Right lobe of liver (tissue), 6 donors: ENCODE measurements at places on chromosomes 5 and 9. TPM values are rescaled to one million over a fixed set of nuclear protein-coding genes. Genes with fewer than 3 reads are reported as not detected.

DNA sequence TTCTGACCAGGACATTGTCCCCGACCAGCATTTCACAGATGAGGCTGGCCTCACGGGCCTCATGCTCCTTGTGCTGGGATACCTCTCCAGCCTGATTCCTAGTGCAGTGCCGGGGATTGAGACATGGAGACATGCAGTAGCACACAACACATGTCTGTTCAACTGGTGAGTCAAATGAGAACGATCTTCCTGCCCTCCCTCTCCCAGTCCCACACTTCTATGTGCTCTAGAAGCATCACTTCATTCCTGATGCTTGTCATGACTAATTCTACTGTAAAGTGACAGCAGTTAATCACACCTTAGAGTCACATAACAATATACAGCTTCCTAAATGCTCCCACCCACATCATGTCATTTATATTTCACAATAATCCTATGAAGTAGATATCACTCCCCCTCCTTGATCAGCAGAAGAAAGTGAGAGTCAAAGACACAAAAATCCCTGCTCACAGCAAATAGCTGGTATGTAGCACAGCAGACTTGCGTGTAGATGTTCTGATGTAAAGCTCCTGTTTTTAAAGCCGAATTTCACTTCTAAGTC, 101.8 kb downstream of the CCDC192 start:
- H3K36me3 ChIP-seq: no peaks in the 10 kb centered on the region
- no peaks in the 10 kb centered on the region for H3K4me1 ChIP-seq
- no peak for DNase-seq

- H3K27ac ChIP-seq: no peak overlapping the region
- no peak overlapping the region for H3K4me3 ChIP-seq
- no peaks in the 10 kb centered on the region for H3K4me1 ChIP-seq
- DNase-seq: no peak
These were observed 46.4 kb upstream of the LRRC14B start for GRCh38 chr5:144941-145340.

DNA sequence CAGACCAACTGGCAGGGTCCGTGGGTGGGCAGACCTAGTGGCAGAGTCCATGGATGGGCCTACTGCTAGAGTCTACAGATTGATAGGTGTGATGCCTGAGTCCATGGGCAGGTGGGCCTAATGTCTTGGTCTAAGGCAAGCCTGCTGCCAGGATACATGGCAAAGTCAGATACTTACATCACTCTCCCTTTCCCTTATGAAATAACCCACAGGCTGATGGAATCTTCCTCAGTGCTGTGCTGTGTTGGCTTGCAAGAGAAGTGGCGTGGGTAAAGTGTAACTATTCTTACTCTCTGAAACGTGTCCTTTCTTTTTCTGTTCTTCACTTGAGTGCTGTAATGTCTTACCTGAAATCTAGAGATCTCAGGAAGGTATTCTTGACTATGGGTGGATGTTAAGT, 67.3 kb upstream of the ADRB2 start:
- H3K27ac ChIP-seq: no peak overlapping the region
- no peaks in the 10 kb centered on the region for H3K36me3 ChIP-seq

DNA sequence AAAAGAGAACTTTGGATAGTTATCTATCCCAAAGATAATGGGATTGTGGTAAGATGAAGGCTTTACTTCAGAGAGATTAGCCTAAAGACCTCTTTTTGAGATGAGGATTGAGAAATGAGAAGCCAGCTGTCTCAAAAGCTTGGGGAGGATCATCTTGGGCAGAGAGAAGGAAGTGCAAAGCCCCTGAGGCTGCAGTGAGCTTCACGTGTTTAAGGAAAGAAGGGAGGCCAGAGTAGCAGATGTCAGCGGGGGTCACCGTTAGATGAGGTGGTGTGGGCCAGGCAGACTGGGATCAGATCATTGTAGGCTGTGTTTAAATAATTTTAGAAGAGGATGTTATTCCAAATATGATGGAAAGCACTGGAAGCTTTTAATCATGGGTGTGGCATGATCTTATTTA, 270.1 kb downstream of the ARHGEF28 start:
- H3K4me1 ChIP-seq: peaks cover 6% of the 10 kb centered on the region
- no peaks in the 10 kb centered on the region for H3K36me3 ChIP-seq
- no peak overlapping the region for H3K27ac ChIP-seq
- no peaks in the 10 kb centered on the region for H3K27me3 ChIP-seq
- DNase-seq: no peak

GRCh38 chr9:14423815-14424261, 109.9 kb upstream of the NFIB start:
- no peak overlapping the region for H3K27ac ChIP-seq
- no peaks in the 10 kb centered on the region for H3K36me3 ChIP-seq
- no peaks in the 10 kb centered on the region for H3K4me1 ChIP-seq
- no peak for DNase-seq

DNA sequence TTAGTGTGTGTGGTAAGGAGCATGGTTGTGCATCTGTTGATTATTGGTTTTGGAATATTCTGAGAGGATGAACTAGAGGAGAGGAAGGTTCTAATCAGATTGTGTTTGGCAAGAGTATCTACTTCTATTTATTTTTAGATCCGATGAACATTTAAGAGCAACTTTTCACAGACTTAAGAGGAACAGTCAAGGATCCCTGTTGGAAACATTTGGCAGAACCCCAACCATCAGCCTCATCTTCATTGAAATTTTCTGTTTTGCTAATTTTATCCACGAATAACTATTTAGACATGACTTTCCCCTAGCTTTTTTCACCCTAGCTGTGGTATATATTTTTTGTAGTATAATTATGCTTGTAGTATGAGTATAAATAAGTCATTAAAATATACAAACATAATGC, 868.5 kb downstream of the MAT2B start:
- no peak overlapping the region for H3K27ac ChIP-seq
- H3K4me3 ChIP-seq: no peak overlapping the region
- no peaks in the 10 kb centered on the region for H3K4me1 ChIP-seq
- H3K27me3 ChIP-seq: no peaks in the 10 kb centered on the region
- no peak for DNase-seq
- no peaks in the 10 kb centered on the region for H3K36me3 ChIP-seq

DNA sequence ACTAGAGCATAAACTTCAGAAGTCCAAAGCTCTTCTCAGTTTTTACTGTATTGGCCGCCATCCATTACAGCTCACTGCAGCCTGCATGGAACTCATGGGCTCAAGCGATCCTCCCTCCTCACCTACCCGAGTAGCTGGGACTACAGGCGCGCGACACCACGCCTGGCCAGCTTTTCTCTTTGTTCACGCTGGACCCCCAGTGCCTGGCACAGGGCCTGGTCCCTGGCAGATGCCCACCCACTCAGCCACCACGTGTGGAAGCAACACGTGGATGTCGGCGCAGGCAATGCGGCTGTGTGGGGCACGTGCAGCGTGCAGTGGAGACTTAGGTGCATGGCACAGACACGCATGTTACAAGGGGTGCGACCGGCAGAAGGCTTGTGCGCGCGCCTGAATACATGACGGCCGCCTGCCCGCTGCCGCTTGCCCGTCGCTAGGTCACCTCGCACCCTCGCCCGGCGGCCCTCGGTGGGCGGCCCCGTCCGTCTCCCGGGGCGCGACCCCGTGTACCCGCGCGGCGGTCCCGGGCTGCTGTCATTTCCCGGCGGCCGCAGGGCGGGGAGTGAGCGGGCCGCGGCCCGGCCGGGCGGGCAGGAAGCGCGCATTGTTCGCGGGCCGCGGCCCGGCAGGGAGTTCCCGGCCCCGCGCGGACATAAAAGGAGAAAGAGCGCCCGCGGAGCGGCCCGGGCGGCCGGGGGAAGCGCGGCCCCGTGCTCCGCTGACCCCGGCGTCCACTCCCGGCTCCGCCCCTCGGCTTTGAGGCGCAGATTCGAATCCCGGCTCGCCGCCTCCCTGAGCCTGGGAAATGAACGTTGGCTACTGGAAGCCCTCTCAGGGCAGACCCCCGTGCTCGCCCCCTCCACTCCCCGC, 24.1 kb upstream of the PTGS1 start:
- no peaks in the 10 kb centered on the region for H3K36me3 ChIP-seq
- DNase-seq: peak; percentile 71
- H3K4me3 ChIP-seq: peak overlapping the region; percentile 50
- H3K27ac ChIP-seq: no peak overlapping the region
- H3K4me1 ChIP-seq: peaks cover 7% of the 10 kb centered on the region
- no peaks in the 10 kb centered on the region for H3K27me3 ChIP-seq

DNA sequence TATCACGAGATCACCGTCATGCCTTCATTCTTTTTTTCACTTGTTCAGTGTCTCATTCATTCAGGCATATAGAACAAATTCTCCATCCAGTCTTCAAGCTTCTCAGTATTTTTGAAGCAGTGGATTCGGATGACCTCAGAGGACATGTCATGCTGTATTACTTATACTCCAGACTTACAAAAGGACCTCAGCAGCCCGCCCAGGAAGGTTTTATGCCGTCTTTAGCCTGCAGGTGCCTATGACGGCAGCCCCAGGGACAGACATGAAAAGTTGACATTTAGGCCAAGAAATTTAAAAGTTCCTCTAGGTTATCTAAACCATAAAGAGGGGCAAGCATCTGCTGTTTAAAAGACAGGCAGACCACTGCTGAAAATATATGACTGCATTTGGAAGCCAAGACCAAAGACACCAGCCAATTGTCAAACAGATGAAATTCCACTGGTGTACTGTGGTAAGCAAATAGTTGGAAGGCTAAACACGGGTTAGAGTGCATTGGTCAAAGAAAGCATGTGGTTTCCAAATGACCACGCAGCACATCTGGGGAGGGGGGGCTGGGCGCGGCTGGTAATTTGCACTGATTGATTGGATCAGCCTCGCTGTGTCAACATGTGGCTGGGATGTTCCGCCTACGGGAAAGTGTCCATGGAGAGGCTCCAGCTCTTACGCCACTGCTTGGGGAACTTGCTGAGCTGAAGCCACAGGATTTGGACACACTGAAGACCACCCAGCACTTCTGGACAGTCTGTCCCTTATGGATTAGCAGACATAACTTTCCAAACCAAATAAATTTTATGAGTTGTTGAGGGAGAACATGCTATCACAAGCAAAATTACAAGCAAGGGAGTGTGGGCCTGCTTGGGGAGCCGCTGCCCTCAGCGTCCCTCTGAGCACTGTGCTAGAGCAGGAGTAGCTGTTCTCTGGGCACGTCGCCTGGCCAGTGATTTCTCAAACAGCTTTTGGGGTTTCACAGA, 173.6 kb downstream of the FANCC start:
- H3K27ac ChIP-seq: peak overlapping the region; percentile 94
- H3K36me3 ChIP-seq: no peaks in the 10 kb centered on the region
- H3K4me3 ChIP-seq: peak overlapping the region; percentile 50
- peak; percentile 92 for DNase-seq
- no peaks in the 10 kb centered on the region for H3K27me3 ChIP-seq

DNA sequence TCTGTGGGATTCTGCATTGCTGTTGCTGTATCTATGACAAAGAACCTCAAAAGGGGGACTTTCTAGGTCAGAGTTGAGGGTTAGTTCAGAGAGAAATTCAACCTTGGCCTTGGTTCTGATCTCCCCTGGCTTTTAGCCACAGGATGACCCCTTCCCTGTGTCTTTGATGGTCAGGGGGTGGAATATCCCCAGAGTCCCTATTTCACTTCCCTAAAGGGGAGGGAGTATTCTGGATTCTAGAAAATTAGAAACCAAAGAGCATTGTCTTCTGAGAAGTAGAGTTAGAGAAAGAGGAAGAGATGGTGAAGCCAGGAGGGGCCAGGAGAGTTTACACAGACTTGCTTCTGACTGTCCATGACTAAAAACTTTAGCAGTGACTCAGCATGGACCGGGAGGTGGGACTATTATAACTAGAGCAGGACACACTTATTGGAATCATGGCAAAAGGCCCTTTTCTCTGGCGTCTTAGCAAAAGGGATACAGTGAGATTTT, 56.2 kb upstream of the LPAR1 start:
- no peak overlapping the region for H3K4me3 ChIP-seq
- H3K36me3 ChIP-seq: no peaks in the 10 kb centered on the region
- H3K4me1 ChIP-seq: no peaks in the 10 kb centered on the region

DNA sequence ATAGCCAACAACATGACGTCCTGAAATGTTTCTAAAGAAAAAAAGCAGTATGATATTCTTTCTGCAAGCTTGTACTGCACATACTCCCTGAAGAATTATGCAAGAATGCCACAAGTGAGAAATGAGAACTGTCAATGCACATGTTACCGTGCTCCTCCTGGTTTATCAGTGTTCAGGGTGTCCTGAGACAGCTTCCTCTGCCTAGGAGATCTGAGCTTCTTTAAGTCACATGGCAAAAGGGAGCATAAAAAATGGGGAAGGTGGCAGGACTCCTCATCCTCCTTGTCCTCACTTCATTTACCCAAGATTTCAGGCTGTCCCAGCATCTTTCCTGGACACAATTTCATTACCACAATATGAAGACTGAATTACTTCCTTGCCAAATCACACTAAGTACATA, 238.2 kb downstream of the GLIS3 start:
- H3K4me1 ChIP-seq: no peaks in the 10 kb centered on the region
- H3K36me3 ChIP-seq: no peaks in the 10 kb centered on the region
- no peak overlapping the region for H3K4me3 ChIP-seq
- no peak for DNase-seq
- no peaks in the 10 kb centered on the region for H3K27me3 ChIP-seq

Gene SPATA6L
- total RNA-seq: 3.7 TPM

Gene PCDHGA9
- total RNA-seq: 1.2 TPM

Gene LRRTM2
- 0.07 TPM for total RNA-seq

Gene SPOCK1
- not detected for total RNA-seq

Gene CCDC69
- total RNA-seq: 30.9 TPM

Gene GGTA1
- total RNA-seq: 2.7 TPM

Gene OR1Q1
- total RNA-seq: not detected
